PC-3 (cell line): ENCODE measurements at places on chromosomes 16 and 17. TPM values are rescaled to one million over a fixed set of nuclear protein-coding genes. Genes with fewer than 3 reads are reported as not detected.

DNA sequence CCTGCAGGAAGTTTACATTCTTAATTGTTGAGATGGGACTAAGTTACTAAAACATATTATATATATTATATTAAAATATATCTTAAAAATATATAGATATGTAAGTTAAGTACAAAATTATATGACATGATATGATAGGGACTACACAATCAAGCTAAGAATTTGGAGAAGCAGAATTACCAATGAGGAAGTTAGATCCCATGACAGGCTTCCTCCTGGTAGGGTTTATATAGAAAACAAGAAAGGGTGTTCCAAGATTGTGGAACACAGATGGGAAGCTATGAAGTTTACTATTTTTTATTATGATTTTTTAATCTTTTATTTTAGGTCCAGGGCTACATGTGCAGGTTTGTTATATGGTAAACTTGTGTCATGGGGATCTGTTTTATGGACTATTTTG is 260.8 kb upstream of the ZFHX3 start:
- DNase-seq: no peak

DNA sequence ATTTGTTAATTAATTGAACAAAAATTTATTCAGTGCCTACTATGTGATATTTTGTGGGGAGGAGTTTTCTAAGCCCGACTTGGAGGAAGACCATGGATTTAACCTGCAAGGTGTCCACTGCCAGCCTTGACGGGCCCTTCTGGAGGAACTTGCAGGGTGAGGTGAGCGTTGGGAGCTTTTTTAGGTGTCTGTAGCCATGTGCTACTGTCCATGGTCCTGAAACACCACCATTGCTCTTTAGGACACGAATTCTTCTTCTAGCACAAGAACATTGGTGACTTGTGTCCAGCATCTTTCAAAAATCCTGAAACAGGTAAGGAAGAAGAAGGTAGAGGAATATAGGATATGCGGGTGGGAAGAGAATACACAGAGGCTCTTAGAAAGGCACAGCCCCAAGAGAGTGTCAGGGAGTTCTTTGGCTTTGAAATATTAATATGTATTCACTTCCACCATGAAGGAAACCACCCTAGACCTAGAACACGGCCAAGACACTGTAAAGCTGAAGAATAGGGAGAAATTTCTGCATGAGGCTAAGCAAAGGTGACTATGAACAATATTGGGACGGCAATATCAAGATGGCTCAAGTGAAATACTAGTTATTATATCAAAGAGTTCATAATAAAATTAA is 27.9 kb upstream of the OR4D1 start:
- DNase-seq: peak; percentile 79

DNA sequence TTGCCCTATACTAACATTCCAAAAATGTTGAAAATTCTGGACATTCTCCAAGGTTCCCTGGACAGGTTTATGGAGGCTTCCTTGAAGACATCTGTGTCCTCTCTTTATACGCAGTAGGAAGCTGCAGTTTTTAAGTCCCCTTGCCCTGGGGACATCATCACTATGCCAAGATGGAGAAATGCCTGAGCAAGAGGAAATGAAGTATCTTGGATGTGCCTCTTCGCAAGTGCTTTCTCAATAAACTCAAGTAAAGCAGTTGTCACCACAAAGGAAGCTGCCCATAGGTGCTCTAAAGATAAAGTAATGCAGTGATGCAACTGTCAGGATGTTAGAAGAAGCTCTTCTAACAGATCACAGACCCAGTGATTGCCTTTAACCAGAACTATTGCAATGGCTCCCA is 71.0 kb downstream of the CDYL2 start:
- DNase-seq: peak; percentile 9

- peak; percentile 66 for DNase-seq
Observed at GRCh38 chr16:51982715-51983680, 563.9 kb downstream of the TOX3 start.

DNA sequence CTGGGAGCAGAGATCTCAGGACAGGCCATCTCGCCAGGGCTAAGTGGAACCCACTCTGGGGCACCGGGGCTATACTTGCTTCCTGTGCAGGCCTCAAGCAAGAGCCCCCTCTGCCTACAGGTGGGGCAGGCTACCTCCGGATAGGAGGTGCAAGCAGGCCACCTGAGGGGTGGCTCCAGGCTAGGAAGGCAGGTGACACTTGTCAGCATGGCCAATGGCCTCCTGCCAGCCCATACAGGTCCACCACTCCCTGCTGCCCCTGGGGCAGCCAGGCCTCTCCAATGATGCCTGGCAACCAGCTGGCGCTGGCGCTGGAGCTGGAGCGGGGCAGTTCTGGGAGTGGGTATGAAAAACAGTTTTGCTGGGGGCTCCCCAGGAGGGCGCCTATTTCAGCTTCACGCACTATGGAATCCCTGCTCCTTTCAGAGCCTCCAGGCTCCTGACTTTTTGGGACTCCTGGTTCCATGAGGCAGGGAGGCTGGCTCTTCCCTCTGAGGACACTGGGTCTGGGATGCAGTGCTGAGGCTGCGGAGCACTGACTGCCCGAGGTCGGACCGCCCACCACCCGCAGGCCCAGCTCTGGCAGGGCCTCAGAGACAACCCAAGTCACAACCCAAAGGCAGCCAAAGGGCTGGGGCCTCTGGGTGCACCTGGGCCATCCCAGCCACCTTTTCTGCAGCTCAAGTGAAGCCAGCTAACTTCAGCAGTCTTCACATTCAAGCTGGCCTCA is 8.4 kb upstream of the SREBF1 start:
- no peak for DNase-seq

DNA sequence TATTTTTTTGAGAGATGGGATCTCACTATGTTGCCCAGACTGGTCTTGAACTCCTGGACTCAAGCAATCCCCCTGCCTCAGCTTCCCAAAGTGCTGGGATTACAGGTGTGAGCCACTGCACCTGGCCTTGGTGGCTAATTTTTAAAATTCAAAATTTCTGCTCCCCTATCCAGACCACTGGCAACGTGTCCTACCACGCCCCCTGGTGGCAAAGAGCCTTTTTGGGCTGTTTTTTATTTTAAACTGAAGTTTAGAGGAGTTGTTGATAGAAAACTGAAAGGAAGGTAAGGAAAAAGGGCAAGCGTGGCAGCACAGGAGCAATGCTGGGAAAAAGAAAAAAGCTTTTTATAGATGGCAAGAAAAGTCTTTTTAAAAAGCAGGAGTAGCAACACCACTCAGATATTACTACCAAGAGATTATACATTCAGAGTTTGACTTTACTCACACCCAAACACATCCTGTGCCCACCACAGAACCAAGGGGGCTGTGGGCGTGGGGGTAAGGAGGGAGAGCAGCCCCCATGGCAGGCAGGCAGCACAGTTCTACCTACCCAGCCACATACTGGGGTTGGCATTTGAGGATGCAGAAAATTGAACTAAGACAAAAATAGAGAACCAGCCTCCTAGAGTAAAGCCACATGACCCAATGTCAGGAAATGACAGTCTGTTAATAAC is 4.2 kb upstream of the MXRA7 start:
- peak; percentile 87 for DNase-seq

DNA sequence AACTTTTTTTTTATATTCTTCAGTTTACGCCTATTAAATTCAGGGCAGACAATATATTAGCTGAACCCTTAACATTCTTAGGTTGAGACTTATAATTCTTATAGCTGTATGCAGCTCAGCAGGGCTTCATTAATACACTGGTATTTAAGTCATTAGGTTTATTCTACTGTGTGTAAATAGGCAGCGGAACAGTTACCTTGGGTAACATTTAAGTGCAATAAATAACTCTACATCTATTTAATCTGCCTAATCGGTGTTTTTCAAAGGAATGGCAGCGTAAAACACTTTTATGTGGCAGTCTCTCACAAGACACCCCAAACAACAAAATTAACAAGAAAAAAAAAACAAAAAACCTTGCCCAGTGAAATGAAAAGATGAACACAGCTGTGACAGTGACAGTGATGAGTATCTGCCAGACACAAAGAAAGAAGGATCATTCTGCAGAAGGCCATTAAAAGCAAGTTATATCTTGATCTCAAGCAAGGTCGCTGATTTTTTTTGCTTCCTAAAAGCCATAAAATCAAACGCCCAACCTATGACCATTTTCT is 32.6 kb downstream of the KCNJ2 start:
- DNase-seq: no peak

- no peak for DNase-seq
Observed at GRCh38 chr17:68087851-68088250, 52.3 kb downstream of the KPNA2 start.

DNA sequence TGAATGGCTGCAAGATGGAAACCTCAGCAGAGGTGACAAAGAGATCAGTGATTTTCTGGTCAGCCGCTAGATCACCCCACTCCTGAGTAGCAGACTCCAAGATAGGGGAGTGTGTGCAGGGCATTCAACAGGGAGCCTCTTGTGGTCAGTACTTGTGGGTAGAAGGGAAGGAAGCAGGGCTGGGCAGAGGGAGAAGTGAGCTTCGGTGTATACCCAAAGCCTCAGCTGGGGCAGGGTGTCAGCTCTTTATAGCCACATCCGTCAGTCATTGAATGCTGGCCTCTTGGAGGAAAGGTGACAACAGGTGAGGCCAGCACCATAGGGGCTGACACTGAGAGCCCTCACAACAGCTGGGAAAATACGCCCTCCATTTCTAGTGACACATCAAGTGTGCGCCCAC is 2.2 kb upstream of the SLC12A3 start:
- no peak for DNase-seq

DNA sequence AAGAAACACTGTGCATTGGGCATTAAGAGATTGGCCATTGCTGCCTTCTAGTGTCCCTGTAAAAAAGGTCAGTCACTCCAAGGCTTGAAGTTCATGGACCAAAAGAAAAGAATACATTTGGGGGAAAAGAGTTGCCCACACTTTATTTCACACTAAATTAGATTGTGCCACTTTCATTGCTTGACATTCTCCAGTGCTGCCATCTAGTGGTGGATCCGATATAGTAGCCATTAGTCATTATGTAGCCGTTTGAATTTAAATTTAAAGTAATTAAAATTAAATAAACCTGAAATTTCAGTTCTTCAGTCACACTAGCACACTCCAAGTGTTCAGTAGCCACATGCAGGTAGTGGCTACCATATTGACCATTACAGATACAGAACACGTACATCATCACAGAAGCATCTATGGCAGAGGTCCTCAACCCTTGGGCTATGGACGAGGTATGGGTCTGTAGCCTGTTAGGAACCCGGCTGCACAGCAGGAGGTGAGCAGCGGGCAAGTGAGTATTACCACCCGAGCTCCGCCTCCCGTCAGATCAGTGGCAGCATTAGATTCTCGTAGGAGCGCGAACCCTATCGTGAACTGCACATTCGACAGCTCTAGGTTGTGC is 21.9 kb upstream of the CDH5 start:
- DNase-seq: peak; percentile 55

GRCh38 chr17:32274643-32275042 is 9.0 kb downstream of the RHBDL3 start:
- no peak for DNase-seq

- peak; percentile 64 for DNase-seq
Observed at GRCh38 chr17:52170963-52171572, 12.6 kb upstream of the CA10 start.

GRCh38 chr17:41329279-41329948 is 13.9 kb upstream of the KRTAP17-1 start:
- DNase-seq: peak; percentile 69

DNA sequence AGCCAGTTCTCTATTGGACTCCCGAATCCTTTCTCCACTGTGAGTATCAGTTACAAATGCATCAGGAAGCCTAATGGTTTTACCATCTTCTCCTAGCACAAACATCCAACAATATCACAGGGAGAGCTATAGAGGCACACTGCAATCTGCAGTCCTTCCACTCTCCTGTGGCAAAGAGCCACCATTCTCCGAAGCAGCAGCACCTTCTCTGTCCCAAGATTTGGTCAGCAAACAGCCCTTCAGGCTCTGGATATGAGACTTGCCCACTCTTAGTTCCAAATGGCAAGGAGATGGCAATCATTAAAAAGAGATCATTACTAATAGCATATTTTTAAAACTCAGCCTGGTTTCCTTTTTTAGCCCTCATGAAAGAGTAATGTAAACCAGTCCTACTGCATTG is 223.4 kb downstream of the HS3ST3A1 start:
- DNase-seq: no peak

- no peak for DNase-seq
Observed at GRCh38 chr17:77400445-77400870, 259.7 kb downstream of the SEC14L1 start.

- DNase-seq: no peak
Observed at GRCh38 chr16:68519225-68519745, 19.8 kb upstream of the ZFP90 start.

GRCh38 chr16:80947708-80948625 is 58.7 kb downstream of the CMC2 start:
- peak; percentile 26 for DNase-seq

DNA sequence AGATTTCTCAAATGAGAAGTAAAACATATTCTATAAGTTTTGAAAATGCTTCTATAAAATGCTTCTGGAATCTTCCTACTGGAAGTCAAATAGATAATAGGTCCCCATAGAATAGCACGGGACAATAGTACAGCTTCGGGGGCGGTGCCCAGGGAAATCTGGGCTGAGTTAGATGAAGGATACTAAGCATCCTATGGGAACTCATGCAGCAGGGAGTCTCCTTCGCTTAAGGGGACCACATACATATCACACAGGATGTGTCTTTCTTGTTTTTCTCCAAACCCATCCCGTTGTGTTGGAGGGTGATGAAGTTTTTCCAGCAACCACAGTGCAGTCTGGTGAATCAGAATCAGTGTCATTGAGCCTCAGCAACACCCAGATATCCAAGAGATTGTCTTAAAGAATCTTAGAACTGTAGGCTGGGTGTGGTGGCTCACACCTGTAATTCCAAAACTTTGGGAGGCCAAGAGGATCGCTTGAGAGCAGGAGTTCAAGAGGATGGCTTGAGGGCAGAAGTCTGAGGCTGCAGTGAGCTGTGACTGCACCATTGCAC is 84.2 kb downstream of the PITPNC1 start:
- DNase-seq: no peak

- no peak for DNase-seq
Observed at GRCh38 chr17:80559825-80560251, 15.2 kb downstream of the RPTOR start.

GRCh38 chr17:50550661-50551432 is 3.9 kb downstream of the SPATA20 start:
- DNase-seq: peak; percentile 70

DNA sequence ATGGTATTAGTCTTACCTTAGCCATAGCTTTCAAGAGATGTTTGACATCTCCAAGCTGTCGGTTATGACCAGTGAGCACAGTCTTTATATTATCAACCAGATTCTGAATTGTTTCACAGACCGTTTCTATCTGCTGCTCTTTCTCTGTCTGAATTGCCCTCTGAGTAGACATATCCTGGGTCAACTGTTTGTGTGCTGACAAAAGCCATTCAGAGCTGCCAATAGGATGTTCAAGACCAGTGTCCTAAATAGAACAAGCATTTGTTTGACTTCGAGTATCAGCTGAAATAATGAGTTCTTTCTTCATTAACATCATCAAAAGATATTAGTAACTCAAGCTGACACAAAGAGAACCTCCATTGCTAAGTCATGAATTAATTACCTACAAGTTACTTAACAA is 14.9 kb upstream of the ARL6IP1 start:
- DNase-seq: no peak

STH gene
- total RNA-seq: not detected in 2 replicates

TAOK1 gene
- 17.3 and 21.3 TPM in 2 replicates for total RNA-seq

C16orf46 gene
- total RNA-seq: 0.73 TPM in 1 of 2 replicates, not detected in the other

PERCC1 gene
- total RNA-seq: not detected in 2 replicates

GAS2L2 gene
- total RNA-seq: not detected in 2 replicates

ZACN gene
- 0.11 TPM in 1 of 2 replicates, not detected in the other for total RNA-seq

CACNG4 gene
- total RNA-seq: 1.7 and 2.4 TPM in 2 replicates

CCL1 gene
- total RNA-seq: not detected in 2 replicates

DOC2B gene
- 0.46 and 0.69 TPM in 2 replicates for total RNA-seq
